ENCODE measurements at places on chromosomes 13 and 19. TPM values are rescaled to one million over a fixed set of nuclear protein-coding genes. Genes with fewer than 3 reads are reported as not detected.

OVOL3 gene
- 0.45 TPM for total RNA-seq

PAK4 gene
- total RNA-seq = 82.4 TPM

LYPD5 gene
- total RNA-seq = 0.39 TPM

SIGLEC11 gene
- 0.13 TPM for total RNA-seq

PALM gene
- 15.8 TPM for total RNA-seq

KIR2DL4 gene
- total RNA-seq = not detected

FXYD5 gene
- total RNA-seq = 197 TPM

GPR12 gene
- not detected for total RNA-seq

RHPN2 gene
- total RNA-seq = 45.9 TPM

MISP gene
- 79.4 TPM for total RNA-seq

ZIM2 gene
- not detected for total RNA-seq

ODAD3 gene
- 1.0 TPM for total RNA-seq

ZNF154 gene
- not detected for total RNA-seq

SPTBN4 gene
- 0.76 TPM for total RNA-seq

ATP8B3 gene
- total RNA-seq = 3.3 TPM

PDX1 gene
- not detected for total RNA-seq

EBI3 gene
- 3.4 TPM for total RNA-seq

PSG7 gene
- not detected for total RNA-seq

KIR2DL3 gene
- total RNA-seq = not detected

VSTM2B gene
- not detected for total RNA-seq

All from A549 treated with Hydrocortisone at 1 μM for 4 hours (cell line).